ENCODE measurements at places on chromosomes 3 and 15. TPM values are rescaled to one million over a fixed set of nuclear protein-coding genes. Genes with fewer than 3 reads are reported as not detected.
A peak's percentile ranks its signal among the peaks of the same experiment; 100 is the strongest.

SLC30A4 gene
- total RNA-seq: 10.7 TPM

EXD1 gene
- not detected for total RNA-seq

DAZL gene
- not detected for total RNA-seq

ARMC8 gene
- 29.9 TPM for total RNA-seq

SLC15A2 gene
- 3.1 TPM for total RNA-seq

DNA sequence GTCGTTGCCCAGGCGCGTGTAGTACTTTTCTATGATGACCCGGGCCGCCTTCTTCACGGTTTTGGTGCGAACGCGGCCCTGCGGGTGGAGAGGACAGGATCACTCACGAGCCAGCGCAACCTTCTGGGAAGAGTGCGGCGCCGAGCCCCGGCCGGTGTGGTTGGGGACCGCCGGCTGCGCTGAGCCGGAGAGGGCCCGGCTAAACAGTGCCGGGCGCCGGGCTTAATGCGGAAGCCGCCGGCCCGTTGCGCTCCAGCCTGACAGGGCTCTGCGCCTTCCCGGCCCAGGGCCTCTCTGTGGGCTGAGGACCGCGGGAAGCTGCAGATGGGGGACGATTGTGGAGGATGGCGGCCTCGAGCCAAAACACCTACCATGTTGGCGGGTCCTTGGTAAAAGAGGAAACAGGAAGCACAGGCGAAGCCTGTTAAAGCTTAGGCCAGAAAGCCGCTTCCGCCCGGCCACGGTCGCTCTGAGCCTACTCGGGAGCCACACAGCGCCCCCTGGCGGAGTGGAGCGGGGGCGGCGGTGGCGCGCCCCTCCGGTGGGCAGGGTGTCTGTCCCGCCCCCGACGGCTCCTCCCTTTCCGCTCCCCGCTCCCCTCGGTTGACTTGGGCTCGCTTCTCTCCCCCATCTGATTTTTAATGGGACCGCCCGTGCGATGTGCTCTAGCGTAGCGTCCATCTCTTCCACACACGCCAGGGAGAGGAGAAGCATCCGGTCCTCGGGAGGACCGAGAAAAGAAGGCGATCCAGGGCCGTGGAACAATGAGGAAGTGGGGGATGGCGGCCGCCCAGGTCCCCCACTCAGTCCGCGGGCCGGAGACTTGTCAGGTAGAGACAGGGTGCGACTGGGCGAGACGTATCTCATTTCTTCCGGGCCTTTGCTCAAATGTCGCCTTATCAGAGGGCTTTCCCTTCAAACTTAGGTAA lies at the start of gene RPS17:
RPS17 (minus strand) TSS at position 403 of the 929 bp plus-strand sequence; CDS start at position 374, 29 bp downstream.
- DNase-seq: peak; percentile 97

- no peak for DNase-seq
Measured at GRCh38 chr15:70869346-70869745, 15.4 kb upstream of the LARP6 start.

GRCh38 chr3:162015856-162016255 lies 519.2 kb downstream of the OTOL1 start:
- DNase-seq: no peak

DNA sequence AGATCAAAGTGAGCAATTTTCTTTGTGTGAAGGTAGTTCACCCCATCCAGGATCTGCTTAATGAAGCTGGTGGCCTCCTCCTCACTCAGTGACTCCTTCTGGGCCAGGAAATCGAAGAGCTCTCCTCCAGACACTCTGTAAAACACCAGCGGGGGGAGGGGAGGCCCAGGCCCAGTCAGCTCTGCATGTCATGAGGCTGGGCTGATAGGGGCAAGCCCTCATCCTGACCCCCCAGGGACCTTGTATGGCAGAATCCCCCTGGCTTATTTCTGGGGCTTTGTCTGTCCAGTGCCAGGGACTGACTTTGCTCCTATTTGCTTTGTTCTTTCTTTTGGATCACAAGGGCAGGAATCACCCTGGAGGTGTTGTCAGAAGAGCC lies 74.9 kb downstream of the DAPK2 start:
- peak; percentile 18 for DNase-seq

- no peak for DNase-seq
Measured at GRCh38 chr3:174955513-174956016, 96.4 kb downstream of the NAALADL2 start.

DNA sequence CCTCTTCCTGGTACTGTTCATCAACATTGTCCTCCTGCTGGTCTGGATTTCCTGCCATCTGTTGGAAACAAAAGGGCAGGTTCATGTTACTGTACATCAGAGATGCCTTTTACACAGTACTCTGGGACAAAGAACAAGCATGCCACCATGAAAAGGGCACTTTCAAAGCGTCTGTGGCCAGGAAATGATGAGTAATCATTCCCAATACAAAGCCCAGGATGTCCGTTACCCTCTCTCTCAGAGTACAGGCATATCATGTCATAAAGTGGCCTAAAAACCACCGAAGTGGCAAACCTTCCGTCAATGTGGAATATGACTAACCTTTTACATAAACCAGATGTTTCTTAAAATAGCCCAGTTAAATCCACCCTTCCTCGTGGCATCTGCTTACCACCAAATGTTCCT lies 71.2 kb downstream of the GOLIM4 start:
- no peak for DNase-seq

DNA sequence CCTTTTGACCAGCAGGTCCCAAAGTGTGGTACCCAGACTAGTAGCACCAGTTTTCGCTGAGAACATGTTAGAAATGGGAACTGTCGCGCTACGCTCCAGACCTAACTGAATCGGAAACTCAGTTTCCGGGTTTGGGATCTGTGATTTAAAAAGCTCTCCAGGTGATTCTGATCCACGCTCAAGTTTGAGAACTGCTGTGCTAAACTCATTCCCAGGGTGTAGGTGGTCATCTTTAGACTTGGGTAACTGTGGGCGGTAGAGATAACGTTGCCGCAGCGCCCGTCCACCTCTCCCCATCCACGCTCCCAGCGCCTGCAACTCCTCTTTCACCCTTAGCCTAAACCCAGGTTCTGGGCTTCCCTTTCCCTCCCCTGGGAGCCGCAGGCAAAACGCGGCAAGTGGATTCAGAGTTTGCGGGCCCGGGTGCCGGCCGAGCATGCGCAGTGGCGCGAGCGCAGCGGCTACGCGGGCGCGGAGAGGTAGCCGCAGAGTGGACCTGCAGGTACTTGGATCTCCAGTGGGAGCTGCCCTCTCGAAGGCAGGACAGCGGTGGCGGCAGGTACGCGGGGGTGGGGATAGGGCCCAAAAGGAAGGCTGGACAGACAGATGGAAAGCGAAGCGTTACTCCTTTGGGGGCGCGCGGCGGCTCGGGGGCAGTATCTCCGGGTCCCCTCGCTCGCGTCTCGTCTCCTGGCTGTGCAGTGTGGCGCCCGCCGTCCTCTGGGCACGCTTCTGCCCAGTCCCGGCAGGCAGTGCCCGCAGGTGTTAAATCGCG lies at the start of gene PLS1:
PLS1 (plus strand) TSS at position 443 of the 775 bp plus-strand sequence. CDS start 67,845 bp downstream, outside the sequence.
- DNase-seq: peak; percentile 91

- no peak for DNase-seq
Measured at GRCh38 chr15:74845208-74845568, 2.2 kb upstream of the ULK3 start.

DNA sequence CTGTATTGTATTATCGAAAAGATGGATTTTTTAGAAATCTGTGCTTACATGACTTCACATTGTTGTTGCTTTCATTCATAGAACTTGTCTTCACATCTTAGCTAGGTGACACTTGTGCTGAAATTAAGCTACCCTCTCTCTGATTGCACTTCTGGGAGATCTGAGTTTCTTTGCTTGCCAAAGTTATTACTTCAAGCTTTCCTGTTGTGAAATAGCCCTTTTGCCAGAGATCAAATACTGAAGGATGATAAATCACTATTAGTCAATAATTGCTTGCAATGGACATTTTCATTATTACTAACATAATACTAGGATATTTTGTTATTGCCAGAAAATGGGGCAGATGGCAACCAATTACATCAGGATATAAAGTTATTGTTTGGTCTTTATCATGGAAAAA lies 34.7 kb downstream of the PIK3CA start:
- DNase-seq: no peak

DNA sequence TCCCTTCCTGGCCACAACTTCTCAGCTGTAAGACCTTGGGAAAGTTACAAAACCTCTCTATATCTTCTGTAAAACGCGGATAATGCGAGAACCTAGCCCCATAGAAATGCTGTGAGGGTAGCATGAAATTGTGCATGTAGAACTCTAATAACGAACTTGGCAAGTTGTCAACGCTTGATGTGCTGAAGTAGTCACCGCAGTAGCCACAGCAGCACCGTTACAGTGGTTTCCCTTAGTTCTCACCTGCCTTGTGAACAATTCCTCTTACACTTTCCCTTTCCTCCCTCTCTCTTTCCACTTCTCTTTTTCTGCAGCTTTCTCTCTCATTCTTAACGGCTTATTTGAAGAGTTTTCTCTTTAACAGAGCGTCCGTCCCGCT lies 447 bp upstream of the SHQ1 start:
- DNase-seq: no peak

GRCh38 chr3:100024520-100025303 lies 89.6 kb downstream of the FILIP1L start:
- no peak for DNase-seq

GRCh38 chr3:47592066-47592795 lies 13.6 kb upstream of the CSPG5 start:
- no peak for DNase-seq

DNA sequence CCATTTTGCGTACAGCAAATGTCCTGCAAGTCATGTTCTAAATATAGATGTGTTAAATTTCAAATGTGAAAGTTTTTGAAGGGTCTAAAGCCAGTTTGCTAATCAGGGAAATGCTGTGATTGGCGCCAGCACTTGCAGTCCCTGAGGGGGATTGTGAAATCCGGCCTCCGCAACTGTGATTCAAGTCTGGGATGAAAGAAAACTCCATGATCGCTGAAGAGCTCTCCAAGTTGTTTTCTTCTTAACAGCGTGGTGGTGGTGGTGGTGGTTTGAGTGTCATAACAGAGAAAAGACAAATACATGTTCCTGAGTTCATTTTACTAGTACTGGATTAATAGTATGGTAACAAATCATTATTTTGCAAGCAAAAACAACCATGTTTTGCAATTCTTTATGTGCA lies 51.8 kb downstream of the MITF start:
- peak; percentile 36 for DNase-seq

GRCh38 chr3:32996048-32996754 lies 44.8 kb downstream of the CCR4 start:
- no peak for DNase-seq

DNA sequence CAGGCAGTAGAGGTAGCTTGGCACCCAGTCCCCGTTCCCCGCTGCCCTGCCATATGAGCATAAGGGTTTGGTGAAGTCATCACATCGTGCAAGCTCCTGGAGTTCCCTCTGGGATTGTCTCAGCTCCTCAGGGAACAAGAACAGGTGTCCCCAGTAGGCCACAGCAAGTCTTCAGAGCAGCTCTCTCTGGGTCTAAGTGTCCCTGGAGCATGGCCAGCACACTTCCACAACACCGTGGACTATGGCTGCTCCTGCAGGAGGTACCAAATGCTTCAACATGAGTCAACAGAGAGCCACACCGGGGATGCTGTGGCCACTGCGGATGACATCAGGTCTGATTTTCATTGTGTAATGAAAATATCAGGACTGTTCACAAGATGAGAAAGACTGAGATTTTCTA lies 23.1 kb downstream of the ABHD6 start:
- DNase-seq: no peak

Data from colonic mucosa (tissue), 4 donors.